Fibroblast of skin of right quadriceps (primary cell): ENCODE measurements at places on chromosomes 4 and X.

GRCh38 chr4:7121174-7121573 lies 53.3 kb upstream of the GRPEL1 start:
- DNase-seq: no peak

DNA sequence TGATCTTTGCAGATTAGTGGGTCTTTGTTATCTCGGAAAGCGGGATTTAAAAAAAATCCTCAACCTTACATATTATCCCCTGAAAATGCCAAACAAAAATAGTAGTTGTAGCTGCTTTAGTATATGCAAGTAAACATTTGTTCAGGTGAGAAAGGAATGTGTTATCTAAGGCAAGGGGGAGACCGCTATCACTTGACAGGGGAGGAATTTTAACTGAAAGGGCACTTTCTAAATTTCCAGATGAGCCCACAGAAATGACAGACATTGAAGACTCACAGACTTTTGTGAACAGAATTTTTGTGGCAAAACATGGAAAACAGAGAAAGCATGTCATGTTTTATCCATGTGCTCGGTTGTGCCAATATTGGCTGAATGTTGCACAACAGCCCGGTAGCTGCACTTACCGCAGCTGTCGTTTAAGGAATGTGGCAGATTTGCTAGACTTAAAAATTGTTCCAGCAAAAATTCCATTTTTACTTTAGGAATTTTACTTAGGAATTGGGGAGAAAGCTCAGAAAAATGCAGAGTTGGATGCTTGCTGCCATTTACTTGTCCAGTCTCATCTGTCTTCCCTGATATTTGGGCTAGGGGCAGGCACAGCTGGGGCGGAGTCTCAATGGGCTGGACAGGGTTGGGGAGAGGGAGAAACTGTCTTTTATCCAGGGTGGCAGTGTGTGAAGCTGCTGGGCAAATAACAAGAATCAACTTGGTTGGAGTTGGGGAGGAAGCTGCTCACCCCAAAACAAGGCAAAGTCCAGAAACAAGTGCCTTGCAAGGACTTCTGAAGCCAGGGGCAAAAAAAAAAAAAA lies 94.6 kb upstream of the RPS6KA3 start:
- DNase-seq: peak; percentile 74

DNA sequence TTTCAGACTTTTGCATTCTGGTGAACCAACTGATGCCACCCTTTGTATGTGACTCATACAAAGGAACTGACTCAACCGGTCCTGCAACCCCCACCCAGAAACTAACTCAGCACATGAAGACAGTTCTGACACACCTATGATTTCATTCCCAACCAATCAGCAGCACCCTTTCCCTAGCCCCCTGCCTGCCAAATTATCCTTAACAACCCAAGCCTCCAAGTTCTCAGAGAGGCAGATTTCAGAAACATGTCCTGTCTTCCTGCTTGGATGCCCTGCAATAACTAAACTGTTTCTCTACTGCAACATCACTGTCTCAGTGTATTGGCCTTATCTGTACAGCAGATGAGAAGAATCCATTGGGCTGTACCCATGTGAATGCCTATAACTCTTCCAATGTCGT lies 284.7 kb downstream of the CAMK2D start:
- peak; percentile 22 for DNase-seq

DNA sequence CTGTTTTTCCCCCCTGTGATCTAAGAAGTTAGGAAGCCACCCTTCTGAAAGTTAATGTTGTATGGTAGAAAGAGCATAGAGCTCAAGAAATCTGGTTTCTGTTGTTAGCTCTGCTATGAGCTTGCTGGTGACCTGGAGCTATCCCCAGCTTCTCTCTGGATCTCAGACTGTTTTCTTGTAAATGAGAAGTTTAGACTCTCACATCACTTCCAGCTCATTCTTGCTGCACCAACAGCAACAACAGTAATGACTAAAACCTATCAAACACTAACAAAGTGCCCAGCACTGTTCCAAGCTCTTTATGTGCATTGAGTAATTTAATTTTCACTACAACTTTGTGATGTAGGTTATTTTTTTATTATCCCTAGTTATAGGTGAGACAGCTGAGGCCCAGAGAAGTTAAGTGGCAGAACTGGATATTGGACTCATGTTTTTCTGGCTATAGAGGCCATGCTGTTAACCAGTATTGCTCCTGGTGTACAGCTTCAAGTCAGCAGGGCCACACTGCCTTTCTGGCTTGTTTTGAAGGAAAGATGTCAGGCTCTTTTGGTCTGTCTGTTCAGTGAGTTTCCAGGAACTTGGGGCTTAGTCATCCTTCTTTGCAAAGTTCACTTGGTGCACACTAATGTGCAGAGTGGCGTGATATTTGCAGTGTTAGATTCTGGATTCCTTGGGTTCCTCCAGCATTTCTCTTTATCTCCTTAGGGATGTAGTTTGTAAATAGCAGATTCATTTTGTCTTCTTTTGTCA lies 27.8 kb upstream of the TMEM164 start:
- DNase-seq: no peak

DNA sequence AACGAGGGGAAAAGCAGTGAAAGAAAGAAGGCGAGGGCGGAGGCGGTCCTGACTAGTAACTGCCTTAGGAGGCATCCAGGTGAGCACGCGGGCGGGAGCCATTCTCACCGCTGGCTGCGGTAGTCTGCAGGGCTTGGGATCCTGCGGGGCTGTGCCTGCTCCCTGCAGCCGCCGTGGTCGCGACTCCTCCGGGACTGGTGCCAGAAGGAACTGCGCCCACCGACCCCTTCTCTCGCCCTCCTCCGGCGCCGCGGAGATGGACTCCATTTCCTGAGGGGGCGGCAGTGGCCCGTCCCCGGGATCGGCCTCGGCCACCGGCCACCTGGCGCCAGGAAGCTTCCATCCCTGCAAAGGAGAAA lies 543 bp downstream of the NFXL1 start:
- no peak for DNase-seq

DNA sequence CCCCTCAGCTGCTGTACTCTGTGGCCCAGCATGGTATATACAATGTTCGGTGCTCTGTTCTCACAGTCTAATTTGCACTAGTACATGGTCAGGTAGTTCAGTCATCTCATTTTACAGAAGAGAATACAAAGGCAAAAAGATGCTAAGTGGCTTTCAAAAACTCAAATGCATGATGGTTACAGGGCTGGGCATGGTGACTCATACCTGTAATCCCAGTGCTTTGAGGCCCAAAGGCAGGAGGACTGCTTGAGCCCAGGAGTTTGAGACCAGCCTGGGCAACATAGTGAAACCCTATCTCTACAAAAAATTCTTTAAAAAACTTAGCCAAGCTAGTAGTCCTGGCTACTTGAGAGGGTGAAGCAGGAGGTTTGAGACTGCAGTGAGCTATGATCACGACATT lies 210.5 kb upstream of the KIT start:
- DNase-seq: no peak

DNA sequence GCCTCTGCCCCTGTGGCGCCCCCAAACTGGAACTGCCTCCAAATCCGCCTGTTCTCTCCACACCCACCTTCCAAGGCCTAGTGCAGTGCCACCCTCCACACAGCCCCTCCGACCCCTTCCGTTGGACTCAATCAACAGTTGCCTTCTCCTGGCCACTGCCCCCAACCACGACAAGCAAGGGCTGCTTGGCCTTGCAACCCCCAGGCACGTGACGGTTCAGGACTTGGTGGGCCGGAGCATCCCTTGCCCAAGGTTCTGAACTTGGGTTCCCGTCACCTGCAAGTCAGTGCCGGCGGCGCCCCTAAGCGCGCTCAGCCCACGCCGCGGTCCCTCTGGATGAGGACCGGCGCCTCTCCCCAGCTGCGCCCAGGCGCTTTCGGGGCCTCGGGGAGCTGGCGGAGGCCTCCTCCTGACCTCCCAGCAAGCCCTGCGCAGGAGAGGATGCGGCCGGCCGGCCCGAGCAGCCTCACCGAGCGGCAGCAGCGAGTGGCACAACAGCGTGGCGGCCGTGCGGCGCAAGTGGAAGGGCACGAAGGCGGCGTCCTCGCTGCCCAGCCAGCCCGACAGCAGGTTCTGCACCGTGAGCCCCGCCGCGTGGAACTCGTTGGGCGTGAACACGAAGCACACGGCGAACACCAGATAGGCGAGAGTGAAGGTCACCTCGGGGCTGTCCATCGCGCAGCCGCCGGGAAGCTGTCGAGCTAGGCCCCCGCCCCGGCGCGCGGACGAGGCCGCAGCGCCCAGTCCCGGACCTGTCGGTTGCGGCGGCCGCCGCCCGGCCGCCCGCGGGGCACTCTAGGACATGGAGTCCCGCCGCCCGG lies 750 bp downstream of the TMEM129 start:
- peak; percentile 27 for DNase-seq

DNA sequence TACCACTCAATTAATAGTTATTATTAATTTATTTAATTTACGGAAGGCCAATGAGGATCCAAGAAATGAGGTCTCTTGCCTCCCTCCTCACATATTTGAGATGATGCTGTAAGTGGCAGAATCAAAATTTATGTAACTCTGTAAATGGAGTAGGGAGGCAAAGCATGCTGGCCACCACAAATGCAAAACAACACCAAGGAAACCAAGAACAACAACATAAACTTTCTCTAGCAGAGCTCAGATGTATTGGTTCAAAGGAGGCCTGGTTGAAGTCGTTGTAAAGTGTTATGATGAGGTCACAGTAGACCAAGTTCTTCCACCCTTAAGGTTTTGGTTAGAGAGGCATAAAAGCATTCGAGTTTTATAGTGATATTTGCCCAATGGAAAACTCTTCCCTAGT lies 194.8 kb upstream of the FAT1 start:
- DNase-seq: no peak

- no peak for DNase-seq
These were observed 39.3 kb downstream of the ATG4A start for GRCh38 chrX:108130889-108131288.

GRCh38 chr4:5708449-5709206 lies at the start of gene EVC2:
Gene EVC2, minus strand, starts transcription at chr4:5708559. Its CDS starts 46 bp downstream, at chr4:5708513.
- DNase-seq: peak; percentile 47

DNA sequence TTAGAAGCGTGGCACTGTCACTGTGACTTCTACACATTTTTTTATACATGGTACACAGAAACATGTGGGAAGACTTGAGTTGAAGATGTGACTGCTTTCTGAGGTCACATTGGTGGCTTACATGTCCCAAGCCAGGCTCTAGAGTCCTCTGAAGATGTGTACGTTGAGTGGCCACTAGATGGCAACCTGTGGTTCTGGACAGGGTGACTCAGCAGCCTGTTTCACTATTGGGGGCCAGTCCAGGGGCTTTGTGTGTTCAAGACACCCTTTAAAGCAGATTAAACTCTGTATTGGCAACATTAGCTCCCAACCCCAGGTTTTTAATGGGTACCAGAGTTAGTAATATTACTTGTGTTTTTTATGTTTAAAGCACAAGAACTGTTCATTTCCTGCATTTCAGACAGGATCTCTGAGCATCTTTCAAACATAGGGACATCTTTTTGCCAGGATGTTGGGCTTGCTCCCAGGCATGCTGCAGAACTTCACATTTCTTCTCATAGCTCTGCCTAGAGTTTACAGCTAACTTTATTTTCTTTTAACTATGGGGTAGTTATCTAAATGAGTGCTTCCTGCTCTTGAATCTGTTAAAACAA lies 53.0 kb downstream of the DCUN1D4 start:
- DNase-seq: peak; percentile 66

DNA sequence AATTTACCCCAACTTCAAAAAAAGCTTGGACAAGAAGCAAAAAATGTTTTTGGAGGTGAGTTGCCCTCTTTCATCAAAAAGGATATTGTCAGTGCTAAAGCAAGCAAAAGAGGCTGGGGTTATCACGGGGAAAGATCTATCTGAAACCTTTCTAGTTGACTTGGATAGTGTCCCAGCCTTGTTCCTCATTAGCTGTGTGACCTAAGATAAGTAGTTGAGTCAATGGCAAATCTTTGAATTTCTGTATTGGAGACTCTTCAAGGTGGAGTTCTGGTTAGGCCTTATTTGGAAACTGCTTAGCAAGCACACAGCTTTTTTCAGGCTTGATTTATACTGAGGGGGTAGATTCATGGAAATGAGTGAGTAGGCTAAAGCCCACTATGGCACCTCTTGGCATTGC lies 271.6 kb downstream of the GRIA3 start:
- no peak for DNase-seq

GRCh38 chr4:3483471-3483921 lies 20.4 kb downstream of the DOK7 start:
- peak; percentile 20 for DNase-seq

DNA sequence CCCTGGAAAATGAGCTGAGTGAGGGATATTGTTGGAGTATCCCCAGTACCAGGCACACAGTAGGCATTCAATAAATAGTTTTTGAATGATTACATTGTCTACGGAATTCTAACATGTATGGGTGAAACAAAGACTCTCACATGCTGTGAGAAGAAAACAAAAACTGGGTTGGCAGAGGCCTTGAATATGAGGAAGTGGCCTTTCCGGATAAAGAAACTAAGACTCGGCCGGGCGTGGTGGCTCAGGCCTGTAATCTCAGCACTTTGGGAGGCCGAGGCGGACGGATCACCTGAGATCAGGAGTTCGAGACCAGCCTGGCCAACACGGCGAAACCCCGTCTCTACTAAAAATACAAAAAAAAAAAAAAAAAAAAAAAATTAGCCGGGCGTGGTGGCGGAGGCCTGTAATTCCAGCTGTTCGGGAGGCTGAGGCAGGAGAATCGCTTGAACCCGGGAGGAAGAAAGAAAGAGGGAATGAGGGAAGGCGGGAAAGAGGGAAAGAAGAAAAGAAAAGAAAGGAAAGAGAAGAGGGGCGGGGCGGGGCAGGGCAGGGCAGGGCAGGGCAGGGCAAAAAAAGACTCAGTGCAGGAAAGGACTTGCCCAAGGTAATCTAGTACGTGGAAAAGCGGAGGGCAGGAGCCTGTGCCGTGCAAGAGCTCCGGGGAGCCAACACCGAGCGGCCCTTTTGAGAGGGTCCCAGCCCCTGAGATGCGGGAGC lies 689 bp upstream of the TMA16 start:
- DNase-seq: no peak

- no peak for DNase-seq
These were observed 6.3 kb downstream of the CPLX1 start for GRCh38 chr4:819401-820229.

- no peak for DNase-seq
These were observed 53.8 kb downstream of the SEPTIN11 start for GRCh38 chr4:77003400-77003799.

DNA sequence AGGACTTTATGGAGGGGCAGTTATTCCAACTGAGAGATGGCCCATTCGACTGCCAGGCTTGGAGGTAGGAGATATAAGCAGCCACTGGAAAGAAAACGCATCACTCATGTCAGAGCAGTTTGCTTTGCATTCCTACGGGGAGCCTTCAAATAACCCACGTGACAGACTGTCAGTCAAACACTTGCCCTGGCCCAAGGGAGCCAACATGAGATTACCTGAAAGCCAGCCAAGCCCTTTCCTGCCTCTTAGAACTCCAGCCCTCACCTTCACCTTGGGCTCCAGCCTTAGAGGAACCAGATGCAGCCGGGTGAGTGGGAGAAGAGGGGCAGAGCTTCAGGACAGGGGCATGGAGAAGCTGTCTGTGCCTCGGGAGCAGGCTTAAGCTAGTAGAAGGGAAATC lies 95.3 kb upstream of the CXCL13 start:
- DNase-seq: no peak

- DNase-seq: no peak
These were observed 267.0 kb upstream of the KLF3 start for GRCh38 chr4:38396845-38397547.
